ENCODE measurements at places on chromosomes 7 and 10.
A peak's percentile ranks its signal among the peaks of the same experiment; 100 is the strongest.

DNA sequence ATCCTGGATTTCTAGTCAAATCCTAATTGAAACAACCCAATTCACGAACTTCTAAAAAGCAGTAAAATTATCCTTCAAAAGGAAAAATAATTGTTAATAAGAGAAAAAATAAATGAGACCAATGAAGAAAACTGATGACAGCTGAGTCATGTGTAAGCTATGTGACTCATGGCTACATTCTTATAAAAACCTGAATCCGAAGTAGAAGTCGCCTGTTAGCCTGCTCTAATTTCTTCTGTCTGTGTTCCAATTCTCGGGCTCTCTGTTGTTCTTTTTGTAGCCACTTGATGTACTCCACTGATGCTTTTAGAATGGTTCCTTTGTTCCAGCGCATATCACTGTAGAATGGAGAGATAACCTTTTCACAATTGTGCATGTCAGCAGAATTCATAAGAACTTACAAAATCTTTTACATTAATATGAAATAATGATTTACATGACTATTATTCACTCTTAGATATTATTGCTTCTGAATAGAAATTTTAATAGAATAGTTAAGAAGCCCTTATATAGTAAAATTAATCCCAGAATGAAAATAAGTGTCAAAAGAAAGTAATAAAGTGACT lies 88.8 kb downstream of the TFEC start:
- no peak for DNase-seq

DNA sequence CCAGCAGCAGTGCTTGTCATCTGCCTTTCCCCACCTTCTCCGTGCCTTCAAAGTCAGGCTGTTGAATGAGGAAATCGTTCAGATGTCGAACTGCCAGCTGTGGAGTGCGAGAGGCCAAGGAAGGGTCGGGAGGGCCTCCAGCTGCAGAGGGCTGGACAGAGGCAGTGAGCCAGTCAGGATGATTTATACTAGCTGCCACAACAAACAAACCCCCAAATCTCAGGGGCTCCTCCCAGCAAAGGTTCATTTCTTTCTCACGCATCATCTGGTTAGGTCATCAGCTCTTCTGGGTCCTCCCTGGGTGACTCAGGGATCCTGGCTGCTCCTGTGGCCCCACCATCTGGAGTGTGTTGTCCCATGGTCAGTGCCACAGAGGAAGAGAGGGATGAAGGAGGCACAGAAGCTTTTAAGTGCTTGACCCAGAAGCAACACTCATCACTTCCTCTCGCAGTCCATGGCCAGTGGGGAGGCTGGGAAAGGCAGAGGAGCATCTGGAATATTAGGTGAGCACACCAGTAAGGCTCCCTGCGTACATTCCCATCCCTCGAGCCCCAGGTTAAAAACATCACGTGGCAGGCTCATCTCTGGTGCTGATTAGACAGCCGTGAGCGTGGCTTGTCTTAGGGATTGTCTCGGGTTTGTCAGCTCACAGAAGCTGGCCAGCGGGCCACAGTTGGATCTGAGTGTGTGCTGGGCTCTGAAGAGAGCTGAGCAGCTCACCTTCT lies 140.7 kb downstream of the RGS10 start:
- DNase-seq, result no peak

GRCh38 chr10:69438536-69439349 lies 12.5 kb upstream of the TSPAN15 start:
- DNase-seq, result no peak

GRCh38 chr10:218798-219197 lies 83.5 kb downstream of the ZMYND11 start:
- no peak for DNase-seq

DNA sequence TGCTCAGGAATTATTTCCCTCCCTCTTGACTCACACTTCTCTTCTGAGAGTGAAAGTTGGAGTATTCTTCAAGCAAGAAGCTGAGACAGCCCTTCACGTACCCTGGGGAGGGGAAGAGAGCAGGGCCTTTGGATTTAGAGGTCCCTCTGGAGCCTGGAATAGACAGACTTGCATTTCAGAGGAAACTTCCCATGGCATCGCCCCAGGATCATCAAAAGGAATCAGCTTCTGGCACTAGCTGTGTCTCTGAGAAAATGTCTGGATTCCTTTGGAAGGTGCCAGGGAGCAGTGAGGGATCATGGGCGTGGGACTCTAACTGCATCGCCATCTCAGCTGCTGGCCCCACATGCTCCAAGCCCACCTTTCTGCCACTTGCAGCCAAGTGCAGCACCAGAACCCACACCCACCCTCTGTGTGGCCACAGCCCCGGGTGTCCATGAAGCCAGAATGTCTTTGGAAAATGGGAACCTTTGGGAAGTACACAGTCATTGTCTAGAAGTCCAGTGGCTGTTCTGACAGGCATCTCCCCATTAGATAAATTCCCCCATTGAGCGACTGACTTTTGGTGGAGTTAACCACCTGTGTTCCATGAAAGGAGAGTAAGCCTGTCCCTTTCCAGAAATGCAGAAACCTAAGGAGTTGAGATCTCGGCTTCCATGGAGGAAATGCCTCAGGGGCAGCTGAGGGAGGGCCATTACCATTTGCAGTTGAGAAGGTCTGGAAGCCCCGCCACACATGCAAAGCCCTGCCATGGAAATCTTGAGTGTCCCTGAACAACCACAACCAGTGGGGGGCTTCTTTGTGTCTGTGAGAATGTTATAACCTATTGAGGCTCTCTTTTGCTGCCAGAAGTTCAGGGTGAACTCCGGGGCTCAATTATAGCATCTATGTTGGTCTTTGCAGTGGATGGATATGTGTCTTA lies 57.8 kb upstream of the GDF10 start:
- DNase-seq, result no peak

- peak; percentile 91 for DNase-seq
Observed at GRCh38 chr10:86971232-86971991, 3.1 kb downstream of the ADIRF start.

GRCh38 chr10:67763499-67764011 lies 67.6 kb upstream of the CTNNA3 start:
- DNase-seq, result peak; percentile 63

DNA sequence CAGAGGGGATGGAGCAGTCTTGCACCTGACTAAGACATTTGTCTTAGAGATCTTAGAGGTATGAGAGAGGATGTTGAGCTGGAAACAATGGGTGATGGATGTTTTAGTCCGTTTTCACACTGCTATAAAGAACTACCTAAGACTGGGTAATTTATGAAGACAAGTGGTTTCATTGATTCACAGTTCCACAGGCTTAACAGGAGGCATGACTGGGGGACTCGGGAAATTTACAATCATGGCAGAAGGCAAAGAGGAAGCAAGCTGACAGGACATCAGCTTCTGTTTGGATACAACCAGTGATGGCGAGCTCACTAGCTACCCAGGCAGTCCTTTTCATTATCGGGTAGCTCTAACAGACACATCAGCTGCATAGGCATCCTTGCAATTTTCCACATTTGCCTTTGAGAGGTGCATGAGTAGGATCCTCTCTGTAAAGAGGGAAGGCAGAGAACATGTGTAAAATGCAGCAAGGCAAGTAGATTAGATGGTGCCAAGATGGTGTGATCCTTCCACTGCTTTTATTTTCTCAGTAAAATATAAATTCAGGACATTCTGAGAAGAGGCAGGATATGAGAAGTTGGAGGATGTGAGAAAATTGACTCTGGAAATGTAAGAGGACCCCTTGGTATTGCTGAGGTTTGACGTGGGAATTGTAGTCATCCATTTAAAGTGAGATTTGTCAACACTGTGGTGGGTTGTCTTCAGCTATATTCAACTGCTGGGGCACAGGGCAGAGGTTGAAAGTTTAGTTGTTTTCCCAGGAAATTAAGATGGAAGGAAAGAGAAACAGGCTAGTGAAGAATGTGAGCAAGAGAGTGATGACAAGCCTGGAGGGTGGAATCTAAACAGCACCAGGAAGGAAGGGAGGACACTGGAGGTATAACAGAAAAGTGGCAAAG lies 1140.0 kb upstream of the AUTS2 start:
- no peak for DNase-seq

GRCh38 chr10:75685187-75685586 lies 253.8 kb downstream of the LRMDA start:
- no peak for DNase-seq
